SJSA1 (cell line): ENCODE measurements at places on chromosomes 13 and 19.

GRCh38 chr19:35241417-35241816 is 7.4 kb upstream of the LSR start:
- DNase-seq, result no peak

DNA sequence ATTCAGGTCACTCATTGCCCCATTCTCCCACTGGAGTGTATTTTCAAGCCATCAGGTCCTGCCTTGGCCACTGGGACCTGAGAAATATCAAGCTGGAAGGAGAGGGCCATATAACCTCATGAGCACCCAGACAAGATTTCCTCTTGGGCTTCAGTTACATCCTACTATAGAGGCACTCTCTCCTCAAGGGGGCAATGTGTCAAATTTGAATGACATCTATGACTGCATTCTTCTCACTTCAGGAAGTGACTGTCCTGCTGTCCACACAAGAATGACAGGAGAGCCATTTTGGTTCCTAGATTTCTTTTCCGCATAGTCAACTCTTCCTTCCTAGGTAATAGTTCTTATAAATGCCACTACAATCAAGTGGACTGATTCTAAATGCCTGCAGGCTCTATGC is 416.2 kb downstream of the DIAPH3 start:
- DNase-seq, result no peak

DNA sequence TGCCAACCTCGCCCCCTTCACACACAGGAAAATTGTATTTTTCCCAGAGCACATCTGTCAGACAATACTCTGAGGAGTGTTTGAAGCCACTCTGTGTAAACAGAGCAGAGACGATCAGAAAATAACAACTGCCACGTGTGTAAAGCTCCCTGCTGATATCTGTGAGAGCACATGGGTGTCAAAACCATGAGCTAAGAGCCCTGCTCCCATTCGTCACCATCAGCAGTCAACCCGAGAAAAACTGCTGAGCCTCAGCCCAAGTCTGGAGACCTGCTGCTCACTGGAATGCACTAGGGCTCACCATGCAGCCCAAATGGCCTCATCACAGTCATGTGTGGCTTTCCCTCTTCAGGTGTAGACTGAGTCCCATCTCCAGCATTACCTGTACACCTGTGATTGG is 304.1 kb downstream of the FGF14 start:
- no peak for DNase-seq

- DNase-seq, result no peak
Observed at GRCh38 chr19:33905937-33906577, 109.4 kb downstream of the KCTD15 start.

- peak; percentile 12 for DNase-seq
Observed at GRCh38 chr13:31835932-31836331, 96.6 kb downstream of the RXFP2 start.

DNA sequence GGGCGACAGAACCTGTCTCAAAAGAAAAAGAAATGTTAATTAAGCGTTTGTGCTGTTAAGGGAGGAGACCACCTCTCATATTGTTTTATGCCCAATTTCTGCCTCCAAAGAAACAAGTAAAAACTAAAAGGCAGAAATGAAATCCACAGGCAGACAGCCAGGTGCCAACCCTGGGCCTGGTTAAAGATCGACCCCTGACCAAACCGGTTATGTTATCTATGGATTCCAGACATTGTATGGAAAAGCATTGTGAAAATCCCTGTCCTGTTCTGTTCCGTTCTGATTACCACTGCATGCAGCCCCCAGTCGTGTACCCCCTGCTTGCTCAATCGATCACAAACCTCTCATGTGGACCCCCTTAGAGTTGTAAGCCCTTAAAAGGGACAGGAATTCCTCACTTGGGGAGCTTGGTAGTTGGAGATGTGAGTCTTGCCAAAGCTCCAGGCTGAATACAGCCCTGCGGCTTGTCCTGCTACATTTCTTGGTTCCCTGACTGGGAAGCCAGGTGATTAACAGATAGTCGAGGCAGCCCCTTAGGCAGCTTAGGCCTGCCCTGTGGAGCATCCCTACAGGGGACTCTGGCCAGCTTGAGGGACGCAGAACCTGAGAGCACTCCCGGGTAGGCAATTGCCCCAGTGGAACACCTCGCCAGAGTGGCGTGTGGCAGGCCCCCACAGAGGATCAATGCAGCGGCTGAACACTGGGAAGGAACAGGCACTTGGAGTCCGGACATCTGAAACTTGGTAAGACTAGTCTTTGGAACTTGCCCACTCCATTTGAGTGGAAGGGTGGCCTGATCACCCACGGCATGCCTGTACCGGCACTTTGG is 748 bp upstream of the ZNF552 start:
- DNase-seq, result no peak

DNA sequence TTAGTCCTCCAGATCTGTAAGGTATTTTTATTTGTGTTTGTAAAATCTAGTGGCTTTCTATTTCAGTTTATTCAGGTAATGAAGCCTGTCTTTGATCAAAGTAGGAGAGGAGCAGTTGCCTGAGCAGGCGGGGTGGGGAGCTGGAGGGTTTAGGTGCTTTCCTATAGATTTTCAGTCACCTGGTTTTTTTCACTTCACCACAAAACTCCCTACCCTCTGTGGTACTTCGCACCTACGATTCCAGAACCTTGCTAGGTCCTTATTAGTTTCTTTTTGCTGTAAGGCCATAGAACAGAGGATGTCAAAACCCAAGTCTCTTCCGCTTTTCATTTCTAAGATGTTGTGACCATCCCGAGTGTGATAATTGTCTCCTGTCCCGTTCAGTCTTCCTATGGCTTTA is 26.6 kb downstream of the SLAIN1 start:
- no peak for DNase-seq

DNA sequence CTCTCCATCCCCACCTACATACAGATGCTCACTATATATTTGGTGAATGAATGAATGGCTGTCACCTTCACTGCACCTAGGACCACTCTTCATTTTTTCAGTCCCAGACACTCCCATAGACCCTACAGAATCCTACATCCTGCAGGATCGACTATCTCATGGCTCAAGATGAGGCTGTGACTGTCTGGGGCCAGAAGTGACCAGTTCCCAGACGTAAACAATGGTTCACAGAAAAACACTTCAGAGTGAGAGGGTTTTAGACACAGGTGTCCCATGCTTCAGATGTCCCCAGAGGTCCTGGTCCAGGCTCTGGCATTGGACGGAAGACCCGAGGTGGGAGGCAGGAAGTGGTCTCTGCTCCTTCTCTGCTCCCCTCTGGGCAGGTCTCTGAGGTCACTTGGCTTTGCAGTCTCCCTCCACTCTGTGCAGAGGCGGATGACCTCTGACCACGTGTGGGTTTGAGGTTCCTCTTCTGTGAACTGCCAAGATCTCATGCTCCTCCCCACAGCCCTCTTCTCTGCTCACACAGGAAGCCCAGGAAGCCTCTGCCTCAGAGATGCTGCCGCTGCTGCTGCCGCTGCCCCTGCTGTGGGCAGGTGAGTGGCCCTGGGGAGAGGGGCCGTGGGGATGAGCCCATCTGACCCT is 24.9 kb downstream of the SIGLEC7 start:
- DNase-seq, result no peak
